Activated CD4-positive, alpha-beta T cell treated with anti-CD3 and anti-CD28 coated beads, Interleukin-2, amount 10 ng/mL, durations not matched to agents 24 days and 14 days (primary cell): ENCODE measurements at places on chromosomes 7 and 10.
A peak's percentile ranks its signal among the peaks of the same experiment; 100 is the strongest.

- no peak for DNase-seq
Observed at GRCh38 chr7:44808914-44809393, 12.5 kb downstream of the PPIA start.

GRCh38 chr7:155836216-155837125 is 24.2 kb upstream of the SHH start:
- no peak for DNase-seq

- DNase-seq = no peak
Observed at GRCh38 chr7:74657692-74658177, at the start of gene GTF2I. GTF2I (plus strand) TSS chr7:74657718; CDS start chr7:74689129, 31,411 bp downstream.

DNA sequence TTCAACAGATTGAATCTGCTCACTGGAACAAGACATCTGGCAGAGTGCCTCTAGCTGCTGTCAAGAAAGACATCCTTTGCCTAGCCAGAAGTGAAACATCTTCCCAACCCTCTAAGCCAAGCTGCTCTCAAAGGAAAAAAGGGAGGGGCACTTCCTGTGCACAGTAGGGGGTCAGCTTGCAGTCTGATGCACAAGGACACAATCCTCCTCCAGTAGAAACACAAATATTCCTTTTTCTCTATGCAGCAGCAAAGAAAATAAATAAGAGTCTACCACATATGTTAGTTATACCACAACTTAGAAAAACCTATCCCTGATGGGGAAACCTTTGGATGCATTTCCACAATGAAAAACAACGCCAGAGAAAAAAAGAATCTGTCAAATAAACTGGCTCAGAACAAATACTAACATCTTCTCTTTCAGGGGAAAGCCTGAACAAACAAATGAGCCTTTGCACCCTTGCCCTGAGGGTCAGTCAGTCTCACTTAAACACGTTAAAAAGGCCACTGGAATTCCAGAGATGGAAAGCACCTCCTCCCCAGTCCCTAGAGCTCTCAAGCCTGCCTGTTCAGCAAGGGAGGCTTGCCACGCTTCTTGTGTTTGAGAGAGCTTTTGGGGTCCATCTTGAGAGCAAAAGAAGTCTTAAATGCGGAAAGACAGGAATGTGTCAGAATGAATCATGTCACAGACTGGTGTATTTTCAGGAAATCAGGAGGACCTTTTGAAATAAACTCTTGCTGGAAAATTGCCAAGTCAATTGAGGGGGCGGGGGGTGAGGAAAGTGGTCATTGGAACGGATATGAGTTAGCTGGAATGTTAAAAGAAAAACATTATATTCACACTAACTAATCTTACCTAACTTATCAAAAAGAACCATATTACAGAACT is 7.5 kb downstream of the LAMB1 start:
- no peak for DNase-seq

- DNase-seq = no peak
Observed at GRCh38 chr7:148456351-148456750, 134.2 kb upstream of the C7orf33 start.

- no peak for DNase-seq
Observed at GRCh38 chr7:151678227-151678604, 158.5 kb upstream of the RHEB start.

DNA sequence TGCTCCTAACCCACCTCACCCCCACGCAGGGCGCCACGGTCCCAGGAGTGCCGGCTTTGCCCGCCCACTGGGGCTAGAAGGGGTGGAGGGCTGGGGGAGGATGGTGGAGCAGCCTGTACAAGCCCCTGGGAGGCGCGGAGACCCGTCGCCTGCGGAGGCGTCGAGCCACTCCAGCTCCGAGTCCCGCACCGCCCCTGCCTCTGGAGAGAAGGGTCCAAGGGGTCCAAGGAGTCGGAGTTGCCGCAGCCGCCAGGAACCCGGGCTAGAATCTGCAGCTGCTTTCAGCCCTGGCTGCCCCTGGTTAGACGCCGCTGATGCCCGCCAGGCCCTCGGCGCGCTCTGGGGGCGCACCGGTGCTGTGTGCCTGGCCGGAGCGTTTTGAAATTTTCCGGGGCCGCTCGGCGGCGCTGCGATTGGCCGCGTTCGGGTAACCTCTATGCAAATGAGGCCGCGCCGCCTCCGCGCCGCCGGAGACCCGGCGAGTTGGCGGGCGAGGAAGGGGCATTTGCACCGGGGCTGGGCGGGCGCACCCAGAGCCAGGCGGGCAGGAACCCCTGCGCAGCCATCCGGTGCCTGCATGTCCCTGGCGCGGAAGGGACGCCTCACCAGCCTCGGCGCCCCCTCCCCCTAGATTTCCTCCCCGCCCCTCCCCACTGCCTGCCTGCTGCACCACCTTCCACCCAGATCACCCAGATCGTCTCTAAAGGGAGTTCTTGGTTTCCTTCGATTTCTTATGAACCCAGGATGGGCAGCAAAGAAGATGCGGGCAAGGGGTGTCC is at the start of gene HMX2:
Gene HMX2, plus strand, starts transcription at position 502 of the 779 bp plus-strand sequence. Its CDS starts 243 bp downstream, at position 745.
- DNase-seq = peak; percentile 77
